HFFc6 (cell line): ENCODE measurements at places on chromosomes 7 and 10. TPM values are rescaled to one million over a fixed set of nuclear protein-coding genes. Genes with fewer than 3 reads are reported as not detected.

GRCh38 chr7:141537906-141538305, 13.3 kb upstream of the AGK start:
- DNase-seq = no peak

Gene ACBD7
- 0.48 to 0.97 TPM (median 0.54 TPM) in 3 replicates for total RNA-seq

- DNase-seq = no peak
Measured at GRCh38 chr7:1290679-1291356, 58.1 kb downstream of the UNCX start.

- no peak for DNase-seq
Measured at GRCh38 chr7:88628363-88629085, 131.0 kb upstream of the ZNF804B start.

- no peak for DNase-seq
Measured at GRCh38 chr7:25557379-25557917, 329.2 kb upstream of the NPVF start.

- peak; percentile 14 for DNase-seq
Measured at GRCh38 chr7:96414931-96415292, 93.0 kb upstream of the SLC25A13 start.

DNA sequence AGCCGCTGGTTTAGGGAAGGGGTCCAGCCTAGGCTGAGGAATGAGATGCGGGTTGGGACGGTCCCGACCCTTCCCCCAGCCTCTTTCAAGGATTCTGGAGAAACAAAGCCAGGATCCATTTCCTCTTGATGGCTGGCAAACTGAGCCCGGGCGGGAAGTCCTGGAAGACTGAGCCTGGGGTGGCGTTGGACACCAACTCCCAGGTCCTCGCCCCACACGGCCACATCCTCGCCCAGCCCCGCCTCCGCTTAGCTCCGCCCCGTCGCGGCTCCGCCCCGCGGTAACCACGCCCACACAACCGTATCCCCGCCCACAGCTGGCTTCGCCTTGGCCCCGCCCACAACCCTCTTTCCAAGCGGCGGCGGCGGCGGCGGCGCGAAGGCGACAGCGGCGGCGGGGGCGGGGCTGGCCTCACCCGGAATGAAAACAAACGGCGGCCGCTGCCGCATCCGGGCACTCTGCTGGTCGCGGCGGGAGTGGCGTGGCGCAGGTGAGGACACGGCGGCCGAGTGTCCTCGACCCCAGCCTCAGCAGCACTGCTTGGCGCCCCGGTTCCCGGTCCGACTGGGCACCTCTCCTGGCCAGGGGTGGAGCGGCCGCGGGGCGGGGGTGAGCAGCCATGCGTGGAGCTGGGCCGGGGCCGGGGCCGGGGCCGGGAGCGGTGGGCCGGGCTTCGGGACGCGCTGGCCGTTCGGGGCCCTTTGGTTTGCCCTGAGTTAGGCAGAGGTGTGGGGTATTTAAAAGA, at the start of gene NUB1:
NUB1 (plus strand) TSS at position 456 of the 745 bp plus-strand sequence. CDS start 3,538 bp downstream, outside the sequence.
- DNase-seq = peak; percentile 79

Gene NUPR2
- not detected in 2 replicates for total RNA-seq

Gene CLCN1
- total RNA-seq = not detected in 3 replicates

- no peak for DNase-seq
Measured at GRCh38 chr10:127982601-127983000, 75.7 kb downstream of the PTPRE start.

Gene PON1
- total RNA-seq = not detected in 3 replicates

Gene GIMAP7
- total RNA-seq = not detected in 3 replicates

DNA sequence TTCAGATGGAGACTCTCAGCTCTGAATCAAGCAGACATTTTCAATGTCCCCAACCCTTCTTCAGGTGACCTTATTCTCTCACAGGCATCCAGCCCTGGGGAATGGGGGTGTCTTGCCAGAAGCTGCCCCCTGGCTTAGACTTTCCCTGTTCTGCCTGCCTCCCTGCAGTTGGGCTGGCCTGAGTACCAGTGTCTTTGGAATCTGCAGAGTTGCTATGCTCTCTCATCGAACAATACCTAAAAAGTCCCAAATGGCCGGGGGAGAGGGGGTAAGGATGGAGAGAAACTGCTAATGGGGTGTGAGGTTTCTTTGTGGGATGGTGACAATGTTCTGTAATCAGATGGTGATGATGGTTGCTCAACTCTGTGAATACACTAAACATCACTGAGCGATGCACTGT, 20.6 kb downstream of the SLC18A2 start:
- no peak for DNase-seq

- DNase-seq = no peak
Measured at GRCh38 chr7:135185471-135186260, 15.2 kb upstream of the CYREN start.

Gene HMX2
- not detected in 2 replicates for total RNA-seq

Gene TMEM176A
- total RNA-seq = not detected in 3 replicates

GRCh38 chr7:148041156-148041555, 549.4 kb upstream of the C7orf33 start:
- no peak for DNase-seq

Gene ACTA2
- 104 to 166 TPM (median 150 TPM) in 3 replicates for total RNA-seq

DNA sequence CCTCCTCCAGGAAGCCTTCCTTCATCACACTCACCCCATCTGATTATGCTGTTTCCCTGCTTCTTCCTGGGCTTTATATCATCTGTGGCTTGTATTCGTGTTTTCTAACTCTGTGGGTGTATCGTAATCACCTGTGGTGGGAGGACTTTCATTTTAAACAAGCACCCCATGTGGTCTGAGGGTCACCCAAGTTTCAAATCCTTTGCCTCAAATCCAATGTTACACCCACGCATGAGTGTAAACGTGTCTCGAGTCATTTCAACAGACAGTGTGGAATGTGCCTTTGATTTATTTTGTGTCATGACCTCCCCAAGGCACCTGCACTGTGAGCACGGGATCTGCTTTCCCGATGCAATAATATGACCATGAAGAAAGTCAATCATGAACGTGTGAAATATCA, 17.5 kb upstream of the LYZL2 start:
- no peak for DNase-seq

Gene GNGT1
- total RNA-seq = not detected in 3 replicates

Gene ZNF438
- 2.8 to 4.6 TPM (median 3.3 TPM) in 3 replicates for total RNA-seq

GRCh38 chr7:32058002-32058401, 12.2 kb downstream of the PDE1C start:
- DNase-seq = no peak

Gene TNRC18
- 74.5 to 81.2 TPM (median 75.3 TPM) in 3 replicates for total RNA-seq

Gene C10orf62
- not detected in 3 replicates for total RNA-seq

Gene DUSP5
- 33.4 to 55.1 TPM (median 45.4 TPM) in 3 replicates for total RNA-seq

DNA sequence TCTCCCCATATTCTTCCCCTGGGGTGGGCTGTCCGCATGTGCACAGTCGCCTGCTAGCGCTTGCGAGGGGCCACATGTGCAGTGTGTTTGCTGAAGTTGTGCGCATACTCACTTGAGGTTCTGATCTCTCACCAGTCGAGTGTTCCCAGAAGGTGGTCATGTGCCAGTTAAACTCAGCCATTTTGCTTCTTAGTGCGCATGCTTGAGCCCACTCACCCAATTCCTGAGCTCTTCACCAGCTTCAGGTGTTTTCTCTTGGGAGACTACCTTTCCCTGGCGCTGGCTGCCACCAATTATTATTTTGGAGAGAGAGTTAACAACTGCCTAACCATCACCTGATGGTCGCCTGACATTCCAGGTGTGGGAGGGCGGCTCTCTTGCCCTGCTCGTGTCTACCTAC, 25.2 kb upstream of the CPN1 start:
- no peak for DNase-seq

- DNase-seq = no peak
Measured at GRCh38 chr7:142611566-142612236, 137.6 kb upstream of the PRSS1 start.

DNA sequence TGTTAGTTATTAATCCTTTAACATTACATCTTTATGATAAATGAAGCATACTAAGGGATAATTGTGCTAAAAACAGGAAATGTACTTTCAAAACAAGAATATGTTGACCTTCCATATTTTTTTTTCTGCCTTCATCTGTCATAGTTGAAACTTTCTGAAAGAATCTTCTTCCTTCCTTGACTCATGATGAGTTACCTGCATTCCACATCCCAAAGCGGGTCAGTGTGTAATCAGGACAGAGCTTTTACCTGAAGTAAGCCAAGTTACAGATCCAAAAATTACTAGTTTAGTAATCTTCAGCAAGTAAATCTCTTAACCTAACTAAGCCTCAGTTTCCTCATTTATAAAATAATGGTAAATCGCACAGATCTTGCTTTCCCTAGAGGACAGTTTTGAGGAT, 13.4 kb upstream of the ARL4A start:
- DNase-seq = no peak

DNA sequence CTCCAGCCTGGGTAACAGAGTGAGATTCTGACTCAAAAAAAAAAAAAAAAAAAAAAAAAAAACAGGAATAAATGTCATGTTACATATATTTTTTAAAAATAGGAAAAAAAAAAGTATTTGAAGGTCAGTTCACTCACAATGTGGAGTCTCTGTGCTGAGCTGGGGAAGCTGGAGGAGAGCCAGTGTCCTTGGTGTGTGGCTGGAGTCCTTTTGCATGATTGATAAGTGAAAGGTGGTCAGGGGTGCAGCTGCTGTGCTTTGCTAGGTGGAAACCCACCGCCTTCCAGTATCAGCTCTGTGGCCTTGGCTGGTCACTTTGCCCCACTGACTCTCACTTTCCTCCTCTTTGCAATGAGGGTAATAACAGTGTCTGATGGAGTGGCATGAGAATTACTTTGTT, 101.9 kb downstream of the VWC2 start:
- DNase-seq = no peak

- DNase-seq = no peak
Measured at GRCh38 chr10:81524467-81524866, 350.5 kb upstream of the NRG3 start.

DNA sequence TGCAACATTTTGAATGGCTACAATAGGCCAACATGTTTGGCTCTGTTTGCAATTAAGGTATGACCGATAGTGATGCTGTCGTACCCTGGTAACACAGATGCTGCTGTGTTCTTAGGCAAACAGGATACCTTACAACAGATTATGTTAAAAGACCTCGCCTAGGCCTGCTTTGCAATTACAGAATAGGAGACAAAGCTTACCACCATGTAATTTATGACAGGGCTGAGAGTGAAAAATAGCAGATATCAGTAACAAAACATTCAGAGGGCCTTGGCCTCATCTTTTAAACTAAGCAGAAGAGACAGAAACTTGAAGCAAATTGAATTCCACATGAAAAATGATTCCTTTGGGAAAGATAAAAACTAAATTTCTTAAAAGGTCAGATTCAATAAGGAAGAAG, 29.4 kb upstream of the ABLIM1 start:
- DNase-seq = no peak

Gene HTRA1
- total RNA-seq = 51.9 to 65.0 TPM (median 52.1 TPM) in 3 replicates

DNA sequence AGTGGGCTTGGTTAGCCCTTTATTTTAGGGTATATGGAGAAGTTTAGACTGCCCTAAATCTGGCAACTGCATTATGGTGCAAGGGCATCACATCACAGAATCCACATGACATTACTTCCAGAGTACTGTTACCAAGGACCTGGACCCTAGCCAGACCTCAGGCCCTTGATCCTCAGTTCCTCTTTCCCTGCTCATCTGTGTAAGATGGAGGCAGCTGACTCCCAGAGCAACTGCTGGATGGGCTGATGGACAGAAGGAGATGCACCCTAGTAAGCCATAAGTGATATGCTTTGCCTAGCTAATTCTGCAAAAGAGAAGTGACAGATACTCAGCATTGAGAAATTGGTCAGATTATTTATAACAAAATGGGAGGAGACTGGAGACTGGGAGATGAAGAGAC, 131.7 kb downstream of the DYNC1I1 start:
- no peak for DNase-seq

GRCh38 chr10:30804478-30805055, 175.0 kb upstream of the LYZL2 start:
- DNase-seq = peak; percentile 53

Gene ZNF804B
- total RNA-seq = not detected in 3 replicates

- no peak for DNase-seq
Measured at GRCh38 chr7:13846386-13846785, 143.1 kb downstream of the ETV1 start.

GRCh38 chr10:22823109-22823508, 104.7 kb upstream of the ARMC3 start:
- DNase-seq = peak; percentile 94

GRCh38 chr7:93977211-93977950, 26.8 kb downstream of the BET1 start:
- no peak for DNase-seq
